ENCODE measurements at places on chromosomes 4 and X.

DNA sequence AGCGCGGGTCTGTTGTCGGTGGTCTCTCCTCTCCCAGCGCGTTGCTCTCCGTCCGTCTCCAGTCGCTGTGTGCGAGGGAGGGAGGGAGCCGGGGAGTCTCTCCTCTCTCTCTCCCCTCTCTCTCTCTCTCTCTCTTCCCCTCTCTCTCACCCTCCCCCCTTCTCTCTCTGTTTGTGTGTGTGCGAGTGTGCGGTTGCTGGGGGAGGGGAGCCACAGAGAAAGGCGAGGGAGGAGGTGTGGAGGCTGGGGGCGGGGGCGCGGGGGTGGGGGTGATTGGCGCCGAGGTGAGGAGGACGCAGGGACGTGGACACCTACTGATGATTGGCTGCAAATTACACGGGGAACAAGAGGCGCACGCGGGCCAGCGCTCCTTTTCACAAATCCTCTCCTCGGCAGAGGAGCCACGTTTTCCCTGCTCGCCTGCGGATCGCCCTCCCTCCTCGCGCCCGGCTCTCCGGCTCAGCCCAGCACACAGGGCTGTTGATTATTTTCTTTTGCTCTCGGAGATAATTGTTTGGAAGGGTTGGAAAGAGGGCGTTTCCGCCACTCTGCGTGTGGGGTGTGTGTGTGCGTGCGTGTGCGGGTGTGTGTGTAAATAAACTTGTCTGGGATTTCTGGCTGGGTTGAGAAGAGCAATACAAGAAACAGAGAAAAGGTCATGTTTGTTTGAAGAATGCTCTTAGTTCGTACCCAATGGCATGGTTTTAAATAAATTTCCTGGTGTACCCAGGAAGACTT, at the start of gene CXXC4:
Gene CXXC4 (minus strand): TSS at position 73 of the 738 bp plus-strand sequence. CDS start 3,092 bp downstream, outside the sequence.
- peak; percentile 57 for DNase-seq

DNA sequence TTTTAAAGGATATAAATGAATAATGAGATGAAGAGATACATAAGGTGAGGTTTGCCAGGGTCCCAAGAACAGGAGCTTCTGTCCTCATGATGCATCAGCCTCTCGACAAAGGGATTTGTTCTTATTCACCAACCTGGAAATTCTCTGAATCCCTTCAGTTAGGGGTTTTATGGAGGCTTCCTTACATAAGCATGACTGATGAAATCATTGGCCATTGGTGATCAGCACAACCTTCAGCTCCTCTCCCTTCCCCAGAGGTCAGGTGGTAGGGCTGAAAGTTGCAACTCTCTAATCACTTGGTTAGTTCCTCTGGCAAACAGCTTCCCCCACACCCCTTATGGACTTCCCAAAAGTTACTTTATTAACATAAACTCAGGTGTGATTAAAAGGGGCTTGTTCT, 222.0 kb downstream of the SPRY1 start:
- DNase-seq = no peak

DNA sequence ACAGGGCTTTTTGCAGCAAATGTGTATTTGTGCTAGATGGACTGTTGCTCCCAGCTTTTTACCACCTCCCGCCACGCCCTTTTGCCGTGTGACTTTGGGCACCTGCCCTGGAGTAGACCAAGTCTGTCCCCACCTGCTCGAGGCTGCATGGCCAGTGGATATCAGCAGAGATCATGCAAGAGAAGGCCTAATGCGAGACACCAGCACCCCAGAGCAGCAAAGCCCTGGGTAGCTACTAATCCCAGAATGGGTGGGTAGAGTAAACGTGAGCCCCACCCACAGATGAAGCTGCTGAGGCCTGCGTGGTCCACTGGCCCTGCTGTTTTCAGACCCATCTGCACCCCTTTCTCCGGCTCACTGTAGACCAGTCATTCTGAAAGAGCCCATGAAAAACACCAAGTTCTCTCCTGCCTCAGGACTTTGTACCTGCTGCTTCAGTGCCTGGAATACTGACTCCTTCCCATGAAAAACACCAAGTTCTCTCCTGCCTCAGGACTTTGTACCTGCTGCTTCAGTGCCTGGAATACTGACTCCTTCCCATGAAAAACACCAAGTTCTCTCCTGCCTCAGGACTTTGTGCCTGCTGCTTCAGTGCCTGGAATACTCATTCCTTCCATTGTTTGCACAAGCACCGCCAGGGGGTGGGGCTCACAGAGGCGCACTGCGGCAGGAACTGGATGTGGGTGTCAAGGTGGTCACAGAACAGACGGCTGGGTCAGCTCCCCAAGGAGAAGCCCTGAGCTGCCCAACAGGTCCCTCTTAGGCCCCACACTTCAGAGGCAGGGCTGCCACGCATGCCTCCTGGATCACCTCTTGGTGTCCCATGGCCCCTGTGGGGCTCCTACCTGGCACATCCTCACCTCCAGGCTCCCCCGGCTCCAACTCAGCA, 5.1 kb upstream of the TNIP2 start:
- peak; percentile 77 for DNase-seq

- DNase-seq = no peak
These were observed 355.6 kb downstream of the CBLL2 start for GRCh38 chrX:22628275-22628674.

DNA sequence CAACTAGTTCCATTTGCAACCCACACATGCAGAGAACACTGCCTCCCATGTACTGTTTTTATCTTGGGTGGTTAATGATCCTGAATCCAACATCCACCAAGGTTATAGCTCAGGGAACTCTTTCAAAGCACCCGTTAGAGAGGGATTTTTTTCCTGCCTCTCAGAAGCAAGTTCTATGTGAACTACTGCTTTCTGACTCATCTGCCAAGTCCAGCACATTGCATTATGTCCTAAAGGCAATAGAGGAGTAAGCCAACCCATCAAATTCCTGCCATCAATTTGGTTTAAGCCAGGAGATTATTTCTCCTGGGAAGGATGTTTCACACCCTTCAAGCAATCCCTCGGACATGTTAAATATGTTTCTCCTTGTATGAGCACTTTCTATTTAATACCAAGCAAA, 334.5 kb downstream of the GASK1B start:
- DNase-seq = no peak

DNA sequence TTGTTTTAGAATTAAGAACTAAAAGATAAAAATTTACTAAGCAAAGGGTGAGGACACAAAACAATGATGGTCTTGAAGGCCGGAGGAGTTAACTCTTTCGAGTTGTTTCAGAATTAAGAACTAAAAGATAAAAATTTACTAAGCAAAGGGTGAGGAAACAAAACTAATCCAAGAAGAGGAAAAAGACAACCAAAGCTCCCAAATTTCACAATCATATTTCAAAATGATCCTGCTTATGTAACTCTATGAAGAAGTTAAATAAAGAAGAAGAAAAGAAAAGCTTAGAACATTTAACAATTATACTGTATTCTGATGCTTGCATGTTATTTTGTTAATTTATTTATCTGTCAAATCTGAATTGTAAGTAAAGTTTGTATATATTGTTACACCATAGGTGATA, 154.8 kb upstream of the SLIT2 start:
- no peak for DNase-seq

DNA sequence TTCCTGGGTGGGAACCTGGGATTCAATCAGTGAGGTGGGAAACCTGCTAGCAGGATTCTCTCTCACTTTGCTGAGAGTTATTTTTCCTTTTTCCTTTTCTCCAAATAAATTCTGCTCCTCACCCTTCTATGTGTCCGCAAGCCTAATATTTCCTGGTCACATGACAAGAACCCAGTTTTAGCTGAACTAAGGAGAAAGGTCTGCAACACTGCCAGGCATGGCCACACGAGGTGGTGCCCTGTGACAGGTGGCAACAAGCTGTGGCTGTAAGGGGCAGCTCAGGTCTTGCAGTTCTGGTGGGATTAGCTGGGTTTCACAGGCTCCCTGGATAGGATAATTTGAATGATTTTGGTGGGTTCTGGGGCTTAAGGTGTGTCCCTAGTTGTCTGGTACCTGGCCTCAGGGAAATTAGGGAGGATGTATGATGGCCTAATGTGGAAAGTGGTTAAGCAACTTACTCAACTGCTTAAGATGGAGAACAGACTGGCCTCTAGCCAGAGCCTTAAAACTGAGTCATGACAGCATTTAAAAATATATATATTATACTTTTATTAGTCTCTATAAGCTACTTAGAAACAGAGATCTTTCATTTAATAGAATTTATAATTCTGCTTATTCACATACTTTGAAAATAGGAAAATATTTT, 215.0 kb downstream of the IL15 start:
- no peak for DNase-seq

- DNase-seq = no peak
These were observed 10.2 kb upstream of the LONRF3 start for GRCh38 chrX:118964252-118964651.

- no peak for DNase-seq
These were observed 773 bp downstream of the SNCA start for GRCh38 chr4:89836031-89836745.

GRCh38 chr4:8769645-8770517, 101.8 kb downstream of the HMX1 start:
- no peak for DNase-seq

DNA sequence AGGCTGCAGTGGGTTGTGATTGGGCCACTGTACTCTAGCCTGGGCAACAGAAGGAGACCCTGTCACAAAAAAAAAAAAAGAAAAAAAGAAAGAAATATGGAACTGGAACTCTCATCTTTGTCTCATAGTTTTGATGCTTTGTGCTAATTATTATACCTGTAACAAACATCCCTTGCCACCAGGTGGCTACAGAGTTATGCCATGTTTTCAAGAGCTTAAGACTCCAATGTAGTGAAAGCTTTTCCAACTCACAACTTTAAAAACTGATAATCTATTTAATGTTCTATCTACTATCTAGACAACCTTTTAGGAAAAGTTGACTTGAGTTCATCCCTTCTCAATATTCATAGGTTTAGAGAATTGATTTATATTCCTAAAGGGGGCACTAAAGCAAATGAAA, 42.4 kb downstream of the HTR2C start:
- no peak for DNase-seq

- peak; percentile 18 for DNase-seq
These were observed 16.8 kb downstream of the PF4 start for GRCh38 chr4:73964862-73965611.

GRCh38 chr4:86092684-86093083, 267.2 kb downstream of the MAPK10 start:
- no peak for DNase-seq

DNA sequence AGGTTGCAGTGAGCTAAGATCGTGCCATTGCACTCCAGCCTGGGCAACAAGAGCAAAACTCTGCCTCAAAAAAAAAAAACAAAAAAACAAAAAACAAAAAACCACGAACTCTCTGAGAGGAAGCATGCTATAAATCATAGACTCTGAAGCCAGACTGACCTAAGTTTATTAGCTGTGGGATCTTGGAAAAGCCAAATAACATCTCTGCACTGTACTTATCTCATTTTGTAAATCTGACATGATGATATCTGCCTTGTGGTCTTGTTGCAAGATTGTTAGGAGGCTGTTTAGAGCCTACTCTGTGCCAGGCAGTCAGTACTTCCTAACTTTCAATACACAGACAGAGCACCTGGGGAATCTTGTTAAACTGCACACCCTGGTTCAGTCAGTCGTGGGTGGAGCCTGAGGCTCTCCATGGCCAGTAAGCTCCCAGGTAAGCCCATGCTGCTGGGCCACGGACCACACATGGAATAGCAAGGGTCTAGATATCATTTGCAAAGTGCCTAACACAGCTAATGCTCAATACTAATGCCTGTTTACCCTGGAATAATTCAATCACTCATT, 107.6 kb upstream of the SMIM10 start:
- no peak for DNase-seq

DNA sequence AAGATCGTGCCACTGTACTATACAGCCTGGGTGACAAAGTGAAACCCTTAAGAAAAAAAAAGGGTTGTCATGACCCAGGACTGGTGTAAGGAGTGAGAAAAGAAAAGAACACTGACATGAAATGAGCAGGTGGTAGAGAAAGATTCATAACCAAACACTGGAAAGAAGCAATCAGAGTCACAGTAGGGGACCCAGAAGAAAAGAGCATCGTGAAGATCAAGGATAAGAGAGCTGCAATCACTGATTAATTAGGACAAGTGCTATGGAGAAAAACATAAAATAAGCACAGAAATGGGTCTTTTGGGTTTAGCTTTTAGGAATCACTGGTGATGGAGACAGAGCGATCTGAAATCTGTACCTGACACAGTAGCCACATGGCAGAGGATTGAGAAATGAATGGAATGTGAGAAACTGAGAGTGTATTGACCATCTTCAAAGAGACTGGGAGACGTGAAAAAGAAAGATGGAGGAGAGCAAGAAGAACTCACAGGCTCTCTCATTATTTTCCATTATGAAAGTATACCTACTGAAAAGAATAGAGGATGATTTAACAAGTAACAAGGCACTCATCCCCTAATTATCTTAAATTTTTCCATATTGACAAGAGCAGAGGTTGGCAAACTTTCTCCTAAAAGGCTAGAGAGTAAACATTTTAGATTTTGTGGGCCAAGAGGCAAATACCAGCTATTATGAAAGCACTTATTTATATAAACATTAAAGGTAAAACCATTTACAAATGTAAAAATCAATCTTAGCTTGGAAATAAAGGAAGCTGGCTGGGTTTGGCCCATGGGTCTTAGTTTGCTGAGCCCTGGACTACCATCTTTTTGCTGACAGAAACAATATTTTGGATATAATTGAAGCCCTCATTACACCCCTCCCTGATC, 7.3 kb downstream of the TMEM154 start:
- no peak for DNase-seq

DNA sequence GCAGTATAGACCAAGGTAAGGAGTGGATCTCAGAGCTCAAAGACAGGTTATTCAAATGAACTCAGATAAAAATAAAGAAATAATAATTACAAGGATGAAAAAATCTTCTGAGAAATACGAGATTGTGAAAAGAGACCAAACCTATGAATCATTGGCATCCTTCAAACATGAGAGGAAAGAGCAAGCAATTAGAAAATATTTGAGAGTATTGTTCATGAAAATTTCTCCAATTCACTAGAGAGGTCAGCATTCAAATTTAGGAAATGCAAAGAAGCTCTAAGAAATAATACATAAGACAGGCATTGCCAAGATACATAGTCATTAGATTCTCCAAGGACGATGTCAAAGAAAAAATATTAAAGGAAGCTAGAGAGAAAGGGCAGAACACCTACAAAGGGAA, 93.5 kb upstream of the GALNTL6 start:
- DNase-seq = no peak

Data from mucosa of gallbladder (tissue), 1 donor.